ENCODE measurements at places on chromosomes 2 and 18. TPM values are rescaled to one million over a fixed set of nuclear protein-coding genes. Genes with fewer than 3 reads are reported as not detected.

- no peak for DNase-seq
Measured at GRCh38 chr18:36141576-36141975, 11.9 kb downstream of the ELP2 start.

LYPD6 gene
- polyA plus RNA-seq, result 2.3 TPM

GPR17 gene
- polyA plus RNA-seq, result 2.4 TPM

TNFRSF11A gene
- 2.8 TPM for polyA plus RNA-seq
